NAMALWA (cell line): ENCODE measurements at places on chromosomes 5 and 9.
A peak's percentile ranks its signal among the peaks of the same experiment; 100 is the strongest.

DNA sequence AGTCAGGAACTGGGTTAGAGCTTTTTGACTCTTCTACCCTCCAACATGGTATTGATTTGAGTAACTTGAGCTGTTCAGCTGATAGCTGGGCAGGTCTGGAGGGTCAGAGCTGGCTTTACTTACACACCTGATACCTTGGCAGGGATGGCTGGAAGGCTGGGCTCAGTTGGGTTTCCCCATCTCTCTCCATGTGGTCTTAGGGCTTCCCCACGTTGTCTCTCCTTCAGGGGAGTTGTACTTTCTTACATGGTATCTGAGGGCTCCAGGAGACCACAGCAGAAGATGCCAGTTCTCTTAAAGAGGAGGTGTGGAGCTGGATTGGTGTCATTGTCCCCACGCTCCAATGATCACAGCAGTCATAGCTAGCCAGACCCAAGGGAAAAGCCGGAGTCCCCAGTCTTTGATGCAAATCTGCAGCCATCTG is 25.6 kb downstream of the ISOC1 start:
- no peak for DNase-seq

GRCh38 chr5:83255268-83255667 is 177.9 kb downstream of the XRCC4 start:
- DNase-seq: no peak

GRCh38 chr9:108212184-108212583 is 643.6 kb downstream of the ACTL7B start:
- DNase-seq: no peak

- DNase-seq: no peak
These were observed 7.2 kb downstream of the PDLIM4 start for GRCh38 chr5:132264546-132265335.

GRCh38 chr5:95924720-95925377 is 36.8 kb downstream of the ELL2 start:
- DNase-seq: no peak

DNA sequence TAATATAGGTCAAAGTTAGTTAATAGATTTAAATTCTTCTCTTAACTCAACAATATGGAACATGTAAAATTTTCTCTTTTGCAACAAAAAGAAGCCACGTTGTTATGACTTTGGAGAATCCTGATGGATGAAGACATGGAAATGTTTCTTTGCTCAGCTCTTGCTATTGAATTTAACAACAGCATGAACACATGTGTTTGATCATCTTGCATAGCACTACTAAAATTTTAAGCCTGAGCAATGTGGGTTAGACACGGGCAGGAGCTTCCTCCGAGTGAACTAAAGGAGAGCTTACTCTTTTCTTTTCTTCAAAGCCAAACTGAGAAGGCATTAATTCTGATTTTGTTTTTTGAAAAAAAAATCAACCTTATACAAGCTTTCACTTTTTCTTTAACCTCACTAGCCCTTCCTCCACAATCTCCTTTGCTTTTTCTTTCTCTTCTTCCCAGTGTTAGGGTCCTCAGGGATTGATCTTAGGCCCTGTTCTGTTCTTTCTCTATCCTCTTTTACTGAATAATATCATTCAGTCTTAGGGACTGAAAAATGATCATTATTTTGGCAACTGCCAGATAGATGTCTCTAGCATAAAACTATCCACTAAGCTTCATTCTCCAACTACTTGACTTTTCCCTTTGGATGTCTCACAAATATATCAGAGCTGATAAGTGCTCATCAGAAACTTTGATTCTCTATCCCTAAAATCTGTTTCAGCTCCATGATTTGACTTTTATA is 36.9 kb downstream of the ADAMTS19 start:
- no peak for DNase-seq

DNA sequence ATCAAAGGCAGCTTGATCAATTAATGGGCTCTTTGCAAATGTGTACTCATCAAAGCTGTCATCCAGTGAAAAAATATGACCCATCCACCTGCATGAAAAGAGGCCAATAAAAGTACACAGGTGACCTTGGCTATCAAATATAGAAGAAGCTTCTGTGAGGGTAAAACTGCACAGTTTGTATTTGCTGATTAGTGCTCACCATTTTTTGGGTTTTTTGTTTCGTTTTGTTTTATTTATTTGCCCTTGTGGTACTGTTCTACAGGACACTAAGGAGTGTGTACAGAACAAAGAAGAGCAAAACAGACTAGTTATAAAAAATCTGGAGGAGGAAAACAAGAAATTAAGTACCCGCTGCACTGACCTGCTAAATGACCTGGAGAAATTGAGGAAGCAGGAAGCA is 101.3 kb downstream of the CNTLN start:
- no peak for DNase-seq

DNA sequence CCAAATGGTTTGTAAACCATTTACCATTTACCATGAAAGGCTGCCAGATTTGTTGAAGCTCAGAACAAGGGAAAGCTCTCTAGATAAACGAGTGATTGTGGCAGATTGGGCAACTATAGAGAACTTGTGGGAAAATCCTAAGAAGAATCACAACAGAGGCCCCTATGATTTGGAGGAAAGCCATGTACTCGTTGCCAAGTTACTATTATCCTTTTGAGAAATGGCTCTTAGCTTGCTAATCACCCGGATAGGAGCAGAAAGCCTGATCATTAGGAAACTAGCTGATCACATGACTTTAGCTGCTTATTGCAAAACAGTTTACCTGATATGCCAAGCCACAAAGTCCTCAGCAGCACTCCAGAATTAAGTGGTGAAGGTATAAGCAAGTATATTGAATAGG is 23.5 kb upstream of the ATG10 start:
- DNase-seq: no peak

GRCh38 chr5:172834415-172835289 is 601 bp downstream of the ERGIC1 start:
- peak; percentile 68 for DNase-seq

DNA sequence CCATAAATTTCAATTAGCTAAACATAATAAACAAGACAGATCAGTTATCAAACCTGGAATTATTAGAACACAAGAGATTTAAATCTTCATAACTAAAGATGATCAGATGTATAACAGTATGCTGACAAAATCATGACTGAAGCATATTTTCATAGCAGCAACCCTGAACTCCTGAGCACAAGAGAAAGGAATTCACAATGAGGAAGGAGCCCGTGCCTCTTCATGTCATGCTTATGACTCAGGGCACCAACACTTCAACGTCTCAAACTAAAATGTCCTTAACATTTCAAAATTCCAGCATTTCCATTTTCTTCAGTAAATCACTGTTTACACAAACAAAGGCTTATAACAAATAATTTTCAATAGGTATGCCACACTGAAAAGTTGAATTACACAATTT is 6.7 kb downstream of the AP3B1 start:
- no peak for DNase-seq

DNA sequence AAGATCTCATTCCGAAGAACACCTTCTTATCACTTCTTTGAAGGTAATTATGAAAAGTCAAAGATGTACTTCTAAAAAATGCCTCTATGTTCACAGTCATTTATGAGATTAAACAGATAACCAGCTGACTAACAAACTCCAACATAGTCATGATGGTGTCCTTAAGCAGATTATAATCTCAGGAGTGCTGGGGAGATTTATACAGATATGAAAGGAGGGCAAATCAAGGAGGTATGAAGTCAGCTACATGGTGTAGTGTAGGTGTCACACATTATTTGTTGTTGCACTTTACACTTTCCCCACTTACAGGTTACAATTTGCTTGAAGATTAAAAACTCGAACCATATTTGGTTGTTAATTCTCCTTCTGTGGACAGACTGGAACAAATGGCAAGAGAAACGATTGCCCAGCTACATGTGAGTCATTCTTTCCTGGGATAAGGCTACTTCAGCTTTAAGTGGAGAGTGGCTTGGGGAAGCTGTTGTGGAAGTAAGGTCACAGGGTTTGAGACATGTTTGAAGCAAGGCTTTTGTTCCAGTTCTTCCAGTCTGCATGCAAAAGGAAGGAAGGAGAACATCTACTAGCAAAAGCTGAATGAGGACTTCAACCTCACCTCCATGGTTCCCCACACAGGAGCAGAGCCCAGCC is 320.1 kb downstream of the ADGRV1 start:
- DNase-seq: no peak

DNA sequence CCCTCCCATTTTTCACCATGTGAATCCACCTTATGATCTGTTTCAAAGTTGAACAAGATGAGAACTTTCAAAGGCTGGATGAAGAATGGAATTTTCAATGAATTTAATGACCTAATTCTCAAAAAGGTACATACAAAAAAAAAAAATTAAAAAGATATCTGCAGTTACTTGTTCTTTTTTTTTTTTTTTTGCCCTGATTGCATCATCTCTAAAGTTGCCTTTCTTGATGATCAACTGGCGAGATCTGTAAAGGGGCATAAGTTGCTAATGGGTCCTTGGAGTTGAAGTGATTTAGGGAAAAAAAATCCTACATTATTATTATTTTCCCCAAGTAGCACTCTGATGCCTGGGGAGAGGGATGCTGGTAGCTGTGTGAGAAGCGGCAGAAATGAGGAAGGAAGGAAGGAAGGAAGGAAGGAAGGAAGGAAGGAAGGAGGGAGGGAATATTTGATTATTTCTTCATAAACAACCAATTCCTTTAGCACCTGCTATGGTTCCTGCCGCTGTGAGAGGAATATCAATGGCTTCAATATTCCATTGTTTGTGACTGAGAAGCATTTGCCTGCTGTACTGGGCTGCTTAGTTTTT is 48.8 kb upstream of the CD180 start:
- DNase-seq: no peak

DNA sequence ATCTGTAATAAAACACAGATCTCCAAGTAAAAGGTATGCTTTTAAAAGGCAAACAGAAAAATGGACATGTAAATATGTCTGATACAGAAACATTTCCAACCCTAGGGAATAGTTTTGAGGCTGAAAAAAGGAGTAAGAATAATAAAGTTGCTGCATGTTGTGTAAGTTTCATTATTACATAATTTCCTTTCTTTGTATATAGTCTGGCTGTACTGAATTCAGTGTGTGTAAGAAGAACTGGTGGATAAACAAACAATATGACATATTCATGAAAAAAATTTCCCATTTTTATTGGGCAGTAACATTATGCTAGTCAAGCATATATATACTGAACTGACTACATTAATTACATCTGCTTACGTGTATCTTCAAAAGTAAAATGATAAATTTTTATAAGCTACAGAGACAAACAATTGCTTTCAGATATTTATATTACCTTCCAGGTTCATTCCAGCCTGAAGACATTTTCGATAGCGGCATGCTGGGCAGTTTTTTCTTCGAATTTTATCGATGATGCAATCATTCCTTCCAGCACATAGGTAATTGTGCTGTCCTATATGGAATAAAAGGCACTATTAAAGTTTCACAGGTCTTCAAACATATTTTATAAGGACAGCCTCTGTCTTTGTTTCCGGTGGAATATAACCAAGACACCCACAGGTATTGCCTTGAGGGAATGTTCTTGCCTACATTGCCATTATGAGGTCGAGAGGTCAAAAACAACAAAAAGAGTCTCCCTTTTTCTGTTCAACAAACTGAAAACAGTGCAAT is 93.6 kb downstream of the NR3C1 start:
- no peak for DNase-seq

DNA sequence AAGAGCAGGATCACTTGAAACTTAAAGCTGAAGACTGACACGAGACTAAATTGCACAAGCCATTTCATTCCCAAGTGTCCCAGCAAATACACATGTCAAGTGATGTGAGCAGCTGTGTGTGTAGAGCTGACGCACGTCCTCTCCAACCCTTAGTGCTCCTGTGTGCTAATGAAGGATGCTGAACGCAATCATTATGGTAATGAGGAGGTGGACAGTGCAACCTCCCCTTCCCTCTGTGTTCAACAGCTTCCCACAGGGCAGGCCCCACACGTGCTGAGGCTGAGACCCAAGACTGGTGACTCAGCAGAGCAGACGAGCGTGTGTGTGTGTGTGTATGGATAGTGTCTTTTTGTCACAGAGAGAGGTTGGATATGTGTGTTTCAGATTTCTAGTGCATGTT is 702.1 kb downstream of the SEMA5A start:
- DNase-seq: no peak

GRCh38 chr9:17905366-17905765 is 326.5 kb downstream of the SH3GL2 start:
- no peak for DNase-seq

DNA sequence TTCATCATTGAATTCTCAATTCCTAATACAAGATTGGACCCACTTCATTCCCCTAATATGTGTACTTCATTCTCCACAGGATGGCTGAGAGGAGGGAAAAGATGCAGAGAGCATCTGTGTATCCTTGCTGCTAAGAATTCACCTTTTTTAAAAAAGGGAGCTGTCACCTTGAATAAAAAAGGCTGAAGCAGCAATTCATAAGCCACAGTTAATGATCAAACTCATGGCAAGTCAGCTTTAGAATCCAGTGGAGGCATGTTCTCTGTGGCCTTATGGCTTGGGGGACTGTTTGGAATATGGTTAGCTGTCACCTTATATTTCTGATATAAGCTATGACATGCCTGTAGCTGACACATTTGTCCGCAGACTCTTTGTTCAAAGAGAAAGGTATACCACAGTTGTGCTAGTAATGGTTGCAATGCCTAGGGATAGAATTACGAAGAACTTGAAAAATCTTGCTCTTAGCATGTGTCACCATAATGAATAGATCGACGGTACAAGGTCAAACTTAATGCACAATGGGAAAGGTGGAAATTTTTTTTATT is 256.8 kb upstream of the TNC start:
- no peak for DNase-seq

DNA sequence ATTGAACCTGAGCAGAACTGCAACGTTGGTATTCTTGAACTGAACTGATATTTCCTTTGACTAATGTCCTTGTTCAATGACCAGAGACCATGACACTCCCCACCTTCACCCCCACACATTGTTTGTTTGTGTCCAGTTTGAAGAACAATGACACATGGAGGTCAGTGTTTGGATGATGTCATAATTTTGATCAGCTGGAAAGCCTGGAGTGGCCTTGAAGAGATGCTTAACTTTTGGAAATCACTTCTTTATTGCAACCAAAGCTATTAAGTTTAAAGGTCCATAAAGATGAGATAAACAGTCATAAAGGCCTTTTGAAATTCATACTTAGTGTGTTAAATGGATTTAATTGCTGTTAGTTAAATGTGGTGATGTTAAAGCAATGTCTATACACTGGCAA is 92.7 kb downstream of the TMC1 start:
- no peak for DNase-seq

GRCh38 chr5:158559643-158560042 is 540.1 kb downstream of the EBF1 start:
- DNase-seq: peak; percentile 38

DNA sequence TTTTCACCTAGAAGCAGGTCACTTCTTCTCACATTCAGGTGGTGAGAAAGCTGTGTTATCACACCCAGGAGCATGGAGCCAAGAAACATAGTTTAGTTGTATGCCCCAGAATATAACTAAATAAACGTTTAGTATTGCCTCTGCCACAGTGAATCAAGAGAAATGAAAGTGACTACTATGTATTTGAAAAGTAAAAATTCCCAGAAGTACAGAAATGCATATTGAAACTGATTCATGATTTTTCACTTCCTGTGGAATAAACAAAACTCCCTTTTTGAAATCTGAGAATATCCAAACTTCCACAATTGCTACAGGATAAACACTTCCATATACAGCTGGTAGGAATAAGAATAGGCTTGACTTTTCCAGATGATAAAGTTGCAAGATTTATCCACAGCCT is 15.3 kb upstream of the NINJ1 start:
- DNase-seq: no peak

GRCh38 chr9:94952565-94953373 is 226.3 kb downstream of the AOPEP start:
- peak; percentile 2 for DNase-seq

GRCh38 chr5:176797456-176798050 is 12.8 kb upstream of the UNC5A start:
- no peak for DNase-seq

GRCh38 chr5:126965487-126965886 is 64.9 kb downstream of the MARCHF3 start:
- no peak for DNase-seq

- no peak for DNase-seq
These were observed 24.1 kb upstream of the PTGS1 start for GRCh38 chr9:122346478-122347347.
